NCI-H524 (cell line): ENCODE measurements at places on chromosomes 6 and 20.
A peak's percentile ranks its signal among the peaks of the same experiment; 100 is the strongest.

GRCh38 chr6:36443471-36444428, 950 bp downstream of the KCTD20 start:
- peak; percentile 49 for DNase-seq

DNA sequence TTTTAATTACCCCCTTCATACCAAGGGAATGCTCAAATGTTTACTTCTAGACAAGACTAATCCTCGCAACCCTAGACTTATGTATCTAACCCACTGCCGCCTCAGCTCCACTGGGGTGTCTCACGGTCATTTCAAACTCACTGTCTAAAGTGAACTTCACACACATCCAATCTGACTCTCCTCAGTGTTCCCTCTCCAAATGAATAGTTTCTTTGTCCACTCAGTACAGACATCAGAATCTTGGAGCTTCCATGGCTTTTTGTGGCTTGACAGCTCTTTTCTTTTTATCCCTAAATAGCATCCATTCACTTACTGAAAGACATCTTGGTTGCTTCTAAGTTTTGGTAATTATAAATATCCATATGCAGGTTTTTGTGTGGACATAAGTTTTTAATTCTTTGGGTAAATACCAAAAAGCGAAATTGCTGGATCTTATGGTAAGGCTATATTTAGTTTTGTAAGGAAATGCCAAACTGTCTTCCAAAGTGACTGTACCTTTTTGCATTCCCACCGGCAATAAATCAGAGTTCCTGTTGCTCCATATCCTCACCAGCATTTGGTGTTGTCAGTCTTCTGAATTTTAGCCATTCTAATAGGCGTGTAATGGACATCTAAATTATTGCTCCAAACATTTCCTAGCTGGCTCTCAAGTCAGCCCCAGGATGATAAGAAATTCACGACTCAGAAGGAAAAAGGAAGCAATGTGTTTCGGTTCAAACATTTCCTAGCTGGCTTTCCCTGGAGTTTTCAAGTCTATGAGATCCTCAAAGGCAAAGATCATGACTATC, 73.1 kb downstream of the DNAAF9 start:
- no peak for DNase-seq

DNA sequence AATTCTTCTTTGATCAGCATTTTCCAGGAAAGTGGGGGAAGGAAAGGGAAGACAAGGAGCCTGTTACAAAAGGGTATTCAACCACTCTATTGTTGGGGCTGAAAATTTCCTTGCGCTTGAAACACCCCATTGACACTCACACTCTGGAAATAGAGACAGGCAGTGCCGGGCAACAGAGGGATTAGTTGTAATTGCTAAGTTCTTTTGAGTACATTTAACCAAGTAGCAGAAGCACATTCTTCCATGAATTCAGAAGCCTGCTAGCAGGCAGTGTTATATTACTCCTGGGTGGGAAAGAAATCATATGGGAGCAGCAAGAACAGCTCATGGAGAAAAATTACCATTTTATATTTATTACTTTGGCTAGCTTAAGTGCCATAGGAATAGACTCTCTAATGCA, 745.5 kb downstream of the C6orf118 start:
- DNase-seq: no peak

DNA sequence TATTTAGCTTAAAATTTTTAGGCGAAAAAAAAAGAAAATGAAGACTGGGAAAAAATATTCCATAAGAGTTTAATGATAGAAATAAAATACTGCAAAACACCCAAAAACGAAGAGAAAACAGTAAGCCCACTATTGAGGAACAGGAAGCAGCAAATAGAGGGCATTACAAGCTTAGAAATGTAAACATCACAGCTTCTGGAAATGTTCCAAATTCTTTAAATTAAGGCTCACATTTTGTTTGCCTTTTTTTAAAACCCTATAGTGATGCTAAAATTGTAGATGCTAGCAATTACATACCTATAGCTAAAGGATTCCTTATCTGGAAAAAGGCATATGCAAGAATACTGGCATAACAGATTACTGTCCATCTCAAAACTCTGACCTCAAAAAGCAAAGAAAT, 248.6 kb downstream of the KHDRBS2 start:
- no peak for DNase-seq

DNA sequence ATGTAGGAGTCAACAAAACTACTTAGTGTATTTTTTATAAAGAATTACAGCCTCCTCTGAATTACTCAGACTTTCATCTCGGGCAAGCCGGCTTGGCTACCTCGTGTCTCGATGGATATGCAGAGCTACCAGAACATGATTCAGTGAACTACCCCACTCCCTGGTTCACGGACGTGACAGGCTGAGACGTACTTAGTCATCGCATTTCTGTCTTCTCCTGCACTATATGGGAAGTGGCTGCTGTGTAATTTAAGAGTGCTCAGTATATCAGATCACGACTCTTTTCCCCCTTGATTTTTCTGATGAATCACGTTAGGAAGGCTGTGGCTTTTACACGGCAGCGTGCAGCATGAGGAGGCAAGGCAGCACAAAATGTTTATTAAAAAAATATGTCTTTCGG, 302.7 kb upstream of the ZFP64 start:
- DNase-seq: no peak

- no peak for DNase-seq
These were observed 241.7 kb downstream of the ATXN1 start for GRCh38 chr6:16519265-16520242.

GRCh38 chr6:144602523-144603180, 317.5 kb downstream of the UTRN start:
- DNase-seq: no peak

DNA sequence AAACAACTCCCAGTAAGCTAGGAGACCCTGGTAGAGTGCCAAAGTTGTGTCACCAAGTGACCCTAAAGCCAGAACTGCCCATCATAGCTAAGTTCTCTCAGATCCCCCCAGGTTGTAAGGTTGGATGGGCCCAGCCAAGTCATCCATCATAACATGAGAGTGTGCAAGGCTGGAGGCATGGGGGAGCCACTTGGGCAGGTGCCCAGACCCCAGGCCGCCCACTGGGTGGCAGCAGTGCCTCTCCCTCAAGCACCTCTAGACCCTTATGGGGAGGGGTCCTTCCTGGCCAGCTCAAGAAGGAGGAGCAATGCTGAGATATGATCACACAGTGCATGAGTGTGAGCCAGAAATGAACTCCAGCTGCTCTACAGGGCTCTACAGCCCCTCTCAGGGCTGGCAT, 154.5 kb downstream of the MYLK4 start:
- DNase-seq: no peak

DNA sequence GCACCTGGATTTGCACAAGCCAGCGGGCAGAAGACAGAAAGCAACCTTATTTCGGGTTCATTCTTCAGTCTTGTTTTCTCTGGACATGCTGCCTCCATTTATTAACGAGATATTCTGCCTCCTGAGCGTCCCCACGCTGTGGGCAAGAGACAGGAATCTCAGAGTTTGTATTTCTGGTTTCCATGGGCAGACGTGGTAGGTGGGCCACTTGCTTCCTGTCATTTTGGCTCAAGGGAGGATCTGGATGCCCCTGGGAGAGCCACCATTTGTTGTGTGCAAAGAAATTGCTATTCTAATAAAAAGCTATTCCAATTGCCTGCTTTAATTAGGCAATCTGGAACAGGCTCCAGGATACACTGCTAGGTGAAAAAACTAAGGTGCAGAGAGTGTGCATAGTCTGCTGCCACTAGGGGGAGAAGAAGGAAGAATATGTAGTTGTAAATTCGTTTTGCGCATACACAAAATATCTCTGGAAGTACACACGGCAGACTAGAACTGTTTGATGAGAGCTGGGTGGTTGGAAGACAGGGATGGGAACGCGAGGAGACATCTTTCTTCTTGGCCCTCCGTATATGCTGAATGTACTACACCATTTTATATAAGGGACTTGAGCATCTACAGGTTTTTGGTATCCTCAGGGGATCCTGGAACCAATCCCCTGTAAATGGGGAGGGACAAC, 30.1 kb upstream of the SLC16A10 start:
- peak; percentile 33 for DNase-seq

DNA sequence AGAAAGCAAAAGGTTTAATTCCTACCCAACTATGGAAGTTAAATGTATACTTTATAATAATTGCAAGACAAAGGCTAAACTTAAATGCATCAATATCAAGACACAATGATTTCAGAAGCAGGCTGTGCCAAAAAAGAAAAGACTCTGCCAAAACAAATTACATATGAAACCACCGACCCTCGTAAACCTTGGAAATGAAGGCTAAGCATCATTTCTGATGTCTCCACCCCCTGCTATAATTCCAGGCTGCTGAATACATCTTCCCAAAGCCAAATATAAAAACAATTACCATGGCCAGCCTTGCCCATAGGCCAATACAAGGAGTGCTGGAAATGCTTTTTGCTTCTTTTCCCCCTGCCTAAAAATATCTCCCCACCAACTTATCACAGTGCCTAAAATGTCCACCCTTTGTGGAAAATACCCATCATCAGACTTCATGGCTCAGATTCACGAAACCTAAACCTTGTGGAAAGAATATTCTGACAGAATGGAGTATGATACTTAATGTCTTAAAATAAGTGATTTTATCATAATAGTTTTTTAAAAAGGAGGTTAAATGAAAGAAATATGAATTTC, 37.4 kb downstream of the RCAN2 start:
- DNase-seq: no peak
